HFFc6 (cell line): ENCODE measurements at places on chromosomes 12 and 14.

- no peak for DNase-seq
These were observed 58.0 kb upstream of the TRHDE start for GRCh38 chr12:72214163-72214562.

DNA sequence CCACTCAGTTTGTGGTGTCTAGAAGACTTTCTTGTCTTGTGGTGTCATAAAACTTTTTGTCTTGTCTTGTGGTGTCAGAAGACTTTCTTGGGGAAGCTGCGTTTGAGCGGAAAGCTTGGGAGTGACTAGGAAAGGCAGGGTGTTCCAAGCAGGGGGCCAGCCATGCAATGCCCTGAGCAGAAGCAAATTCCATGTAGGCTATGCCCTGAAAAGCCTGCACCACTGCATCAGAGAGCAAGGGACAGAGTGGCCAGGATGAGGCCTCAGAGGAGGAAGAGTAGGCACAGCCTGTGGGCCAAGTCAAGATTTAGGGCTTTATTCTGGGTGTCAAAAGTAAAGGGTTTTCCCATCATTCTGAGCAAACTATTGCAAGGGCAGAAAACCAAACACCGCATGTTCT is 14.5 kb downstream of the KRT8 start:
- no peak for DNase-seq

DNA sequence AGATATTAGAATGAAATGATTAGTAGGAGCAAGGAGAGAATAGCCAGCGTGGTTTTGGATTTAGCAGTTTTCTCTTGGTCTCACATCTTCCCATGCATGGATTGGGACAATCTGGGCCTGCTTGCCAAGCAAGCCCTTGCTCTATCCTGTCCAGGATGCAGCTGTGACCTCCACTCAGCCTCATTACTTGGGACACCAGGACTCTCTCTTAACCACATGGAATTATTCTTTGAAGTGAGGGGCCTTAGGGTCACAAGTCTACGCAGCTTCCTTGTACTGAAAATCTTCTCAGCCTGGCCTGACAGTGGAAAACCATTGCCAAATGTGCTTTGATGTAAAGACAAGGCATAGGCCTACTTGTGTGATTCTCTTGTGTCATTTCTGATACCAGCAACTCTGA is 28.0 kb upstream of the DCN start:
- no peak for DNase-seq

DNA sequence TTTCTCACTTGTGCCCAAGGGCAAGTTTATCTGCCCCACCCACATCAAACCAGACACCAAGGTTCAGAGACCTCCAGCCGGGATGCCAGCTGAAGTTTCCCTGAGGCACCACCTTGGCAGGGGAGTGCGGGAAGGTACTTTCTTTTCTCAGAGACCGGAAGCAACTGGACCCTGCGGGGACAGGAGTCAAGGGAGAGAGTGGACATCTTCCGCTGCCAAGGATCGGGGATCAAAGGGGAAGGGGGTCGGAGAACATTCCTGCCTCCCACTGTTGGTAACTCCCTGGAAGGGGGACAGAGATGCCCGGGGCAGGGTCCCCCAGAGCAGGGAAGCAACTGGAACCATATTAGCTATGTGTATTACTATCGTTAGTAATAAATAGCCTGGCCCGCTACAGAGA is 161.8 kb downstream of the DICER1 start:
- no peak for DNase-seq

DNA sequence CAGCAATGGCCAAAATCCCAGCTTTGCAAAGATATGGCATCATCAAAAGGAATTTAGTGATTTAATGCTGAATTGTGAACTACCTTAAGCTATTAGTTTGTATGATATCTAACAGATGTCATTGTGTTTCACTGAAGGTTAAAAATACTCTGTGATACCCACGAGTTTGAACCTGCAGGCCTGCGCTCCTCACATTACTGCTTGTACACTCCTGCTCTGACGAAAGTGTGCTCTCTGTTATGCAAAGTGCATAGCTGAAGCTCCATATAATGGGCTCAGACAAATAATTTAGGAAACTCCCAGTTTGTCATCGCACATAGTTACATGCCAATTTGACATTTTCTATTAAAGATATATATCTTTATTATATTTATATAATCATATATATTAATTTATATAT is 52.2 kb downstream of the SPPL3 start:
- DNase-seq, result no peak

GRCh38 chr12:60317361-60317760 is 721.5 kb downstream of the SLC16A7 start:
- DNase-seq, result no peak

DNA sequence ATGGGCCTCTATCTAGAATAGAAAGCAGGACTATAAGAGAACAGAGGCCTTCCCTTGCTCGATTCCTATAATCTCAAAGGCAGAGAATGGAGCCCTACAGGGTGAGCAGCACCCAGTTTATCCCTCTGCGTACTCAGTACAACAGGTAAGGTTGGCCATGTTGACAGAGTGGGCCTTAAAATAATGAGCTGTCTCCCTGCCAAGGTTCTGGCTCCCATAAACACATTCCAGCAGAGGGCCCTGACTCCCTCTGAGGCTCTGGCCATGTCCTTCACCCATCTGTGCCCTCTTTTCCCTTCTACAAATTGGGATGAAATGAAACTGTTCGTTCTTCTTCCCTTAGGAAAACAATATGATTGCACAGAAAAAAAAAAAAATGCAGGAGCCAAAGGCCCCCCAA is 16.9 kb upstream of the PNMA1 start:
- DNase-seq, result no peak

GRCh38 chr14:52121441-52121840 is 52.6 kb upstream of the NID2 start:
- DNase-seq, result no peak

GRCh38 chr14:90553921-90554336 is 157.1 kb downstream of the CALM1 start:
- no peak for DNase-seq

DNA sequence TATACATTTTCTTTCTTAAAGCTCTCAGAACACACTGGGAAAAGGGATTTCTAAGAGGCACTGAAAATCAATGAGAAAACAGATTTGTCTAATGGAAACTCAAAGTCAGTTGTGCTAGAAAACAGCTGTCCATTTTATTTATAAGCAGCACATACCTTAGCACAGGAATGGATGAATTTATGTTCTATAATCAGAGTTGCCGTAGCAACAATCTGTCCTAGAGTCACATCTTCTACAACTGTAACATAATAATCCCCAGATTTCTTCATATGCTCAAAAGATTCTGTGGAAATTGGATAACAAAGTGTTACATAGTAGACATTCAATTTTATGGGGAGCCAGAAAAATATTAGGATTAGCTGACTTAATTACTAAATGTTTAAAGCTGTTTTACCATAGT is 9.8 kb downstream of the GNPNAT1 start:
- DNase-seq, result no peak

- no peak for DNase-seq
These were observed 11.5 kb downstream of the PTGER2 start for GRCh38 chr14:52325630-52326029.

GRCh38 chr14:98954349-98955000 is 317.5 kb downstream of the BCL11B start:
- DNase-seq, result no peak

DNA sequence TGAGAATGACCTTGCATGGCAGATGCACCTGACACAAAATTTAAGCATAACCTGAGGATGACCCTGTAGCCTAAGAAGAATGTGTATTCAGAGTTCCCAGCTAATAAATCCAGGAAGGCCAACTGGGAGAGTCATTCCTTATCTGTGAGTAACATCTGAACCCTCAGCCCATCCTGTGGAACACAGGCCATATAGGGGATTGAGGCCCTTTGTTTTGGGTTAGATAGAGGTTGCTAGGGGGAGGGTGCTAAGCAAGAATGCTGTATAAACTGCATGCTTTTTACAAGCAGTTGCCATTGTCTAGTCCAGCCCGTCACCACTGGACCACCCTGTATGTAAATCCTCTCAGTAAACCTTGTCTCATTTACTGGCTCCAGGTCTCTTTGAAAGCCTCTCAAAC is 77.0 kb downstream of the BICD1 start:
- peak; percentile 26 for DNase-seq

- DNase-seq, result peak; percentile 50
These were observed 11.4 kb upstream of the SRP54 start for GRCh38 chr14:34971381-34971780.

DNA sequence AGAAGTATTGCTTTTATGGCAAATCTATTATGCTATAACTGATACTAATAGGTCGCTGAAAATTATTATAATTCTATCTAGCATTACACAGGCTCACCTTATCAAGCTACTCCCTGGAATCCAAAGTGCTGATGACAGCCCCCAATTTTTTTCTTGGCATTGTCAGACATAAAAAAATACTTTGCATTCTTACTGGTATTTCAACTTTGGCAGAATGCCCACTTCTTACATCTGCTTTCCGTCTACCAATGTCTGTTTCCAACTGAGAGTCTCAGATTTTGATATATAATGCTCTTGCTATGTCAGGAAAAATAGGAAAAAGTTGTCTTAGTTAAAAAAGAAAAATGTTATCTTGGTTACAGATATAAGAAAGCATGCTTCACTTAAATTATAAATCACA is 615.4 kb downstream of the C12orf50 start:
- no peak for DNase-seq

- no peak for DNase-seq
These were observed 320.5 kb downstream of the CACNA1C start for GRCh38 chr12:2373307-2373706.

GRCh38 chr14:39228509-39229221 is 5.0 kb upstream of the MIA2 start:
- DNase-seq, result no peak

DNA sequence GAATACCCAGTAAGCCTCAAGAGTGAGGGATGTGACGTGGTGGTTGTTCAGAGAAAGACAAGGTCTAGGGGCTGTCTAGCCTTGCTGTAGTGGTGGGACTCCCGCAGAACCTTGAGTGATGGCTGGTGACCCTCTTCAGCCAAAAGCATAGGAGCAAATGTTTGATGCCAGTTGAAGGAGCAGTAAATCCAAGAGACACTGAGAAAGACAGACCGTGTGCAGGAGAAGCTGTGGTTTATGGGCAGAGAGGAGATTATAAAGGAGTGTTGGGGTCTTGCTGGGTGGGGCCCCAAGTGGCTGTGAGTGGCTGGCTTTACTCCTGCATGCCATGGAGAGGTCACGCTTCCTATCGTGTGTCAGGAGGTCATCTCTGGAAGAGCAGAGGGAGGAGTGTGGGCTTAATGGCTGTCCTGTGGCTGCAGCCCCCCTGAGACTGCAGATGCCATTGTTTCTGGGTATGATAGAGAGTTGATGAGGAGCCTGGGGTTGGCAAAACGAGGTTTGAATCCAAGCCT is 152.0 kb upstream of the CCND2 start:
- DNase-seq, result no peak

DNA sequence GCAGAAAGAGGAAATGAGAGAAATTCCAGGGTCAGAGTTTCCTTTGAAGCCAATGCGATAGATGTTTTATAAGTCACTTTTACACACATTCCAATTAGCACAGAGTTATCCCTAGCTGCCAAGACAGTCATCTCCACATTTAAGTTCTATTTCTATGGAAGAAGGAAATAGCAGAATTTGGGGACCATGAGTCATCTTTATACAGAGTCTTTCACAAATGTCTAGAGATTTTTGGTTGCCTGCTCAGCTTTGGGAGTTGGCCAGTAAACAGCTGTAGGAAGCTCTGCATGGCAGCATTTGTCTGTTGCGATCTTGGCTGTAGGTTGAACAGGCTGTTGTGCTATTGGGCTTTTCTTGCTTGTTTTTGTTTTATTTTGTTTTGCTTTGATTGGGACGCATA is 884.3 kb downstream of the GALC start:
- DNase-seq, result no peak

- no peak for DNase-seq
These were observed 1217.4 kb upstream of the FLRT2 start for GRCh38 chr14:84312551-84312950.

DNA sequence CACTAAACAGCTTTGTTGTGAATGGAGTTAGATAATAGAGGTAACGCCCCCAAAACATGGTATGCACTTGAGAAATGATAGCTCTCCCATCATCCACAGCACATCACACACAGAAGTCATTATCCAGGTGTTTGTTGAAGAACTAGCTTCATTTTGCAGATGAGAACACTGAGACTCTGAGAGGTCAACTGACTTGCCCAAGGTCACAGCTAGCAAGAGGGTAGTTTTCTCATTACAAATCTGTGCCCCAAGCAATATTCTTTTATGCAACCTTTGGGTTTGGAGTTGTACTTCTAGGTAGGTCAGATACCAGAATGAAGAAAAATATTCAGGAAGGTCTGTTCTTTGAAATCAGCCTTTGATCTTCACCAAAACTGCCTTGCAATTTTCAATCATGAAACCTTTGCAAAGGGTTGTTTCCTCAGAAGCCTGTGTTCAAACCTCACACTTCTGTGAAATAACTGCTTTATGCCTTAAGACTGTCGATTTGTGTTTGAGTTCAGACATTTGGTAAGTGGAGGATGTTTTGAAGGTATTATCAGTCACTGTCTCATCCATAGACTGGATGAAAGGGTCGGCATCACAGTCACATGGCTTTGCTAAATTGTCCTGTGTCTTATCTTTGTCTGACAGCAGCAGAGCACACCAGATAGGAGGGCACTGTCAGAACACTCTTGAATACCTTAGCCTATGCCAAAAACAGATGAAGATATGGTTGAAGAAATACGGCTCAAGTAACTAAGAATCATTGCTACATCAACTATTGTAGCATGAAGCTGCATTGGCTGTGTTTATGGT is 233.2 kb upstream of the BTG1 start:
- DNase-seq, result no peak

- peak; percentile 33 for DNase-seq
These were observed 375.3 kb downstream of the C12orf75 start for GRCh38 chr12:105705765-105706164.

DNA sequence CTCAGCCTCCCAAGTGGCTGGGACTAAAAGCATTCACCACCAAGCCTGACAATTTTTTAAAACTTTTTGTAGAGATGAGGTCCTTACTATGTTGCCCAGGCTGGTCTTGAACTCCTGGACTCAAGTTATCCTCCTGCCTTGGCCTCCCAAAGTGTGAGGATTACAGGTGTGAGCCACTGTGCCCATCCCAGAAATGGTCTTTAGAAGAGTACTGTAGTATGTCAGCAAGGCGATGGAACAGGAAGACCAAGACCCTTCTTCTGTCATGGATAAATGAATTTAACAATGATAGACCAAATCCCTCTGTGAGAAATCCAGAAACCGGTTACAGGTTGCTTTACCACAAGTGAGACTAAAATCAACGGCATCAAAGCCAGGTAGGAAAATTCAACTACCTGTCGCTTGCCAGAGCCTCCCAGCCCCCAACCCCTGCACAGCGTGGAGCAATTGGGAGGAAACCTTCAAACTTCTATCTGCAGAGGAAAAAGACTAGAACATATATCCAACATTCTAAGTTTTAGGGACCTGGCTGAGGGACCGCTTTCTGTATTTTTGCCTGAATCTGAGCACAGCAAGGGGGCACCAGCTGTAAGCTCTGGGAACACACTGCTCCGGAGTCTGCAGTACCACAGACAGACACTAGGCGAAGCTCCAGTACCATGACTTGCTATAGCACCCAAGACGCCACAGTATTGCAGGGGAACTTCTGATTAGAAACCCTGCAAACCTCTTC is 51.3 kb downstream of the CPSF6 start:
- DNase-seq, result peak; percentile 69

- DNase-seq, result peak; percentile 30
These were observed 743 bp downstream of the PUS1 start for GRCh38 chr12:131929581-131930456.

- DNase-seq, result no peak
These were observed 19.7 kb upstream of the ITPK1 start for GRCh38 chr14:93135399-93135798.
